ENCODE measurements at places on chromosomes 2 and 18.
A peak's percentile ranks its signal among the peaks of the same experiment; 100 is the strongest.

DNA sequence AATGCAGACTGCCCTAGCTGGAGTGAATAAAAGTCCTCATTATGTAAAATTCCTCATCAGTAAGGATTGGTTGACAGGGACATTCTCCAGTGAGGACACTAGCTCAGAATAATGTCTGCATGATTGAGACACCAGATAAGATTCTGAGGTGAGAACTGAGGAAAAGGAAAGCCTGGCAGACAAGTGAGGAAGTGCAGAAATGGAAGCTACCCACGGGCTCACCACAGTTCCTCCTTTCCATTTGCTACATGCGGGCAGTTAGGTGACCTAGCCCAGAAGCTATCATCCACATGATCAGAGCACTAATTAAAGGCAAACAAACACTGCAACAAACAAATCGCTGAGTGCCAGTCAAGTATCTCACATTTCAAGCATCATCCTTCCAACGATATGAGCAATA is 27.7 kb downstream of the NETO1 start:
- H3K4me1 ChIP-seq, result no peaks in the 10 kb centered on the region
- no peak for DNase-seq
- H3K36me3 ChIP-seq, result no peaks in the 10 kb centered on the region

- H3K4me1 ChIP-seq, result no peaks in the 10 kb centered on the region
- no peak overlapping the region for H3K27ac ChIP-seq
- no peaks in the 10 kb centered on the region for H3K27me3 ChIP-seq
- DNase-seq, result no peak
- no peaks in the 10 kb centered on the region for H3K36me3 ChIP-seq
- no peak overlapping the region for H3K4me3 ChIP-seq
Observed at GRCh38 chr18:73189718-73190117, 321.9 kb upstream of the NETO1 start.

DNA sequence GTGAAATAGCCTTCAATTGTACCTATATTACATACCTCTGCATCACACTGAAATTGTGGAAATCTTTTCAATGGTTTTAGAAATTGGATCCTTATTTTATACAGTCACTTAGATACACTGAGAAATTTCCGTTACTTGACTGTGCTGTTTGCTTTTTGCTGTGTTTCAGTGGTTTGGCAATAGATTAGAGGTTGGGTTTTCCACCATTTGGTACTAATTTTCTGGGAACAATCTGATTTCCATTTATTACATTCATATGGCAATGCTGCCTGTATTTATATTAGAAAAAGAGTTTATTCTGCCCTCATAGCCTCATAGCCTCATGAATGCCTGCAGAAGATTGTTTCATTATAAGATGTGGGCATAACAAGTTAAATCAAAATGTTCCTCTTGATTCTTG is 285.0 kb downstream of the GULP1 start:
- H3K27ac ChIP-seq, result no peak overlapping the region
- no peaks in the 10 kb centered on the region for H3K4me1 ChIP-seq
- H3K36me3 ChIP-seq, result no peaks in the 10 kb centered on the region
- no peak for DNase-seq

- H3K36me3 ChIP-seq, result peaks cover 2% of the 10 kb centered on the region
- no peaks in the 10 kb centered on the region for H3K4me1 ChIP-seq
- H3K27ac ChIP-seq, result no peak overlapping the region
Observed at GRCh38 chr2:19982268-19982667, 7.6 kb downstream of the WDR35 start.

DNA sequence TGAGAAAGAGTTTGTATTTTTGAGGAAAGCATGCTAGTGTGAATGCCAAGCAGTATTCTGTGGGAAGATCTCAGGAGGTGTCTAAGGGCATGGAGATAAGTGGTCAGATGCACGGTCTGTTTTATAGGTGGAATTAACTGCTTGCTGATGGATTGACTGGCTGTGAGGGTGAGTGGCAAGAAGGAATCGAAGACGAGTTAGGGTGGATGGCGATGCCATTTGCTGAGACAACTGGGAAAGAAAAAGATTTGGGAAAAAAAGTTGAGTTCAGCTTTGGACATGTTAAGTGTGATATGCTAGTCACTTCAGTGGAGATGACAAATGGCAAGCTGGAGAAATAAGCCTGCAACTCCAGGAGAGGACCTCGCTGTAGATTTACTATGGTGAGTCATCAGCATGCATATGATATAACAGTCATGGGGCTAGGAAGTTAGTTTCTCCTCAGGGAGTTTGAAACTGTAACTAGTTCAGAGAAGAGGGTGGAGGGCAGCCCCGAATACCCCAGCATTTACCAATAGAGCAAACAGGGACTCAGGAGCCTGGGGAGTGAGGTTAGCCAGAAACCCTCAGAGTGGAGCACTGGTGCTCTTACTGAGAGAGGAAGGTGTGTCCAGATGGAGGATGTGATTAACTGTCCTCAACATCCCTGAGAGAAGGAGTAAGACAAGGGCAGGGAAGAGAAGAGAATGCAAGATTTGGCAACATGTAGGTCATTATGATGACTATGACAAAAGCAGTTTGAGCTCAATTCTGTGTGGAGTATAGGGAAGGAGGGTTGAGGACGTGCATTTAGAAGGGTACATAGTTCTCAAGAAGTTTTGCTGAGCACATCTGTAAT is 2.0 kb upstream of the HK2 start:
- peak; percentile 96 for DNase-seq
- H3K4me3 ChIP-seq, result no peak overlapping the region
- no peaks in the 10 kb centered on the region for H3K36me3 ChIP-seq
- no peaks in the 10 kb centered on the region for H3K27me3 ChIP-seq
- peak overlapping the region; percentile 91 for H3K27ac ChIP-seq
